ENCODE measurements at places on chromosomes 12 and 14.

GRCh38 chr12:56362130-56363059 lies at the start of gene APOF:
Gene APOF (minus strand): TSS chr12:56362857. CDS start chr12:56362745, 112 bp downstream.
- DNase-seq, result no peak

GRCh38 chr14:102013669-102014200 lies 49.4 kb downstream of the DYNC1H1 start:
- DNase-seq, result no peak

DNA sequence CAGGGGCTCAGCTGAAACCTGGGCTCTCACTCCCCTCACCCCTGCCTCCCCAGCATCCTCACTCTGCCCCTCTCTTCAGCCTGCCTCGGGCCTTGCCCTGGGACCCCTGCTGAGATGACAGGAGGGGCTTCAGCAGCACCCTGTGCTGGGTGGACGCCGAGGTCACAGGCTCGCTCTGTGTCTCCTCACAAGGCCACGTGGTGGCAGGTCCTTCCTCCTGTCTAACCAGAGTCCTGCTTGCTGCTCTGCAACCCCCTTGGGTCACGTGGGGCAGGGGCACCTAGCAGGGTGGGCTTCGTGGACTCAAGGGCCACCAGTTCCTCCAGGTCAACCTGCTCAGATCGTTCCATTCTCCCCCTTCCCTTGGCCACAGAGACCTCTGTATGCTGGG lies 90.4 kb downstream of the TMEM121 start:
- no peak for DNase-seq

- DNase-seq, result no peak
Measured at GRCh38 chr12:76990716-76991115, 74.7 kb downstream of the E2F7 start.

DNA sequence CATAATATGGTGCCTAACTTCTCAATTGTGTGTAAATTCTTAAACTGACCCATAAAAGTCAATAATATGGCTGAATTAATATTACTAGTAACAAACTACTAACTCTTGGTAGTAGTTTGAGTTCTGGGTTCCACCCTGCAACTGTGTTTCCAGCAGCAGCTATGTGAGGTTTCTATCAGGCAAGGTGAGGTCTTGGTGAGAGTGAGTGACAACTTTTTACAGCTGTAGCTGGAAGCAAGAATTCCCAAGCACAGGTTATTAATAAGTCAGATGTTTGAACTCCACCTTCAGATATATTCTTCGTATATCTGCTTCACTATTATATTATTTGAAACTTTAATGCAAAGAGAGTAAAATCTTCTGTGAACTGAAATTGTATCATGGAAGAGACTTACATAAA lies 43.8 kb downstream of the MAP4K5 start:
- DNase-seq, result no peak

DNA sequence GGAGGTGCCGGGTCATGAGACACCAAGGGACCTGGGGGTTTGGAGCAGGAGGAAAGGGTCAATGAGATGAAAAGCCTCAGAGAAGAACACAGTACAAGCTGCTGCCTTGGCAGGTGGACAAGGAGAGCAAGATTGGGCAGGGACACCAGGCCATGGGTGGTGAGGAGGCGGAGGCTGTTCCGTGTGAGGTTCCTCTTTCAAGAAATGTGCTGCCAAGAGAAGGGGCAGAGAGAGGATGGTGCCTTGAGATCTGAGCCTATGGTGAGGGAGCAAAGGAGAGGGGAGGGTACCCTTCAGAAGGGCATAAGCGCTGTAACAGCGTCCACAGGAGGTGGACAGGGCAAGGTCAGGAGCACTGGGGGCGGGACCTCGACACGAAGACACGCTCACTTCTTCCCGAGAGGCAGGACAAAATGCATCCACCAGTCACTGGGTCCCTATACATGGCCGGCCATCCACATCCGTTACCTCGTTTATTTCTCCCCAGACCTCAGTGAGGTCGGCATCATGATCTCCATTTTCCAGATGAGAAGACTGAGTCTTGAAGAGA lies 100.2 kb downstream of the B4GALNT3 start:
- DNase-seq, result no peak

DNA sequence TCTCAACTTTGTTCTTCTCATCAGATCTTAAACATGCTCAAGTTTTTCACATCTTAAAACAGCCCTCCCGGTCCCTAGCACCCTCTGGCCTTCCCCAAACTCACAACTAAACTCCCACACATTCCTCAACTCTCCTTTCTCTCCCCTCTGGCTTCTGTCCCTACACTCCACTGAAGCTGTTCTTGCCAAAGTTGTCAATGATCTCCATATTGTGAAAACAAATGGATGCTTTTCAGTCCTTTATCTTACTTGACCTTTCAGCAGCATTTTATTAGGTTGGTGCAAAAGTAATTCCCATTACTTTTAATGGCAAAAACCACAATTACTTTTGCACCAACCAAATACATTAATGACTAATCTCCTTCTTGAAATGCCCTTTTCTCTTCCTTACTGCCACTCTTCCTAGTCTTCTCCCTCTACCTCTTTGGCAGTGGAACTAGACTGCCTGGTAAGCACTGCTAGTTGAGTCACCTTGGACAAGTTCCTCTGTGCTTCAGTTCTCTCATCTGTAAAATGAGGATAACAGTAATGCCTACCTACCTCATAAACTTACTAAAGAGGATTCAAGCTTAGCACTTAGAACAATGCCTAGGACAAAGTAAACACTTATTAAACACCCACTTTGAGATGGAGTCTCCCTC lies 16.0 kb downstream of the CERS5 start:
- no peak for DNase-seq

- no peak for DNase-seq
Measured at GRCh38 chr14:55536204-55536708, 43.8 kb upstream of the KTN1 start.

All from fibroblast of skin of left quadriceps (primary cell).